ENCODE measurements at places on chromosomes 5 and 9. TPM values are rescaled to one million over a fixed set of nuclear protein-coding genes. Genes with fewer than 3 reads are reported as not detected.

- DNase-seq: no peak
Observed at GRCh38 chr5:150400316-150401075, 12.2 kb downstream of the CD74 start.

- no peak for DNase-seq
Observed at GRCh38 chr5:91478096-91478495, 95.0 kb upstream of the ARRDC3 start.

Gene ADAMTS16
- total RNA-seq: 4.4 TPM

GRCh38 chr5:115565233-115565632 lies 20.7 kb upstream of the FEM1C start:
- DNase-seq: no peak

DNA sequence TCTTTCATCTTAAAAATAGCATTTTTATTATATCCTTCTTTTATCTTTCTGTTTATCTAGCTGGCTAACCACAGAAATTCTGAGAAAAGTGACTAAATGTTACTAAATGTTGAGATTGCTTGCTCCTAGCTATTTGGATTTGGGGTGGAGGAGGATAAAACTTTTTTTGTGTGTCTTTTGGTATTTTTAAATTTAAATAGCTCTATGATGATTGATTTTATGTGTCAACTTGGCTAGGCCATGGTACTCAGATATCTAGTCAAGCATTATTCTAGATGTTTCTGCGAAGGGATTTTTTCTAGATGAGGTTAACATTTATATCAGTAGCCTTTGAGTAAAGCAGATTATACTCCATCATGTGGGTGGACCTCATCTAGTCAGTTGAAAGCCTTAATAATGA lies 75.0 kb downstream of the GCNT1 start:
- DNase-seq: no peak

- no peak for DNase-seq
Observed at GRCh38 chr9:123421186-123421585, 65.2 kb downstream of the CRB2 start.

DNA sequence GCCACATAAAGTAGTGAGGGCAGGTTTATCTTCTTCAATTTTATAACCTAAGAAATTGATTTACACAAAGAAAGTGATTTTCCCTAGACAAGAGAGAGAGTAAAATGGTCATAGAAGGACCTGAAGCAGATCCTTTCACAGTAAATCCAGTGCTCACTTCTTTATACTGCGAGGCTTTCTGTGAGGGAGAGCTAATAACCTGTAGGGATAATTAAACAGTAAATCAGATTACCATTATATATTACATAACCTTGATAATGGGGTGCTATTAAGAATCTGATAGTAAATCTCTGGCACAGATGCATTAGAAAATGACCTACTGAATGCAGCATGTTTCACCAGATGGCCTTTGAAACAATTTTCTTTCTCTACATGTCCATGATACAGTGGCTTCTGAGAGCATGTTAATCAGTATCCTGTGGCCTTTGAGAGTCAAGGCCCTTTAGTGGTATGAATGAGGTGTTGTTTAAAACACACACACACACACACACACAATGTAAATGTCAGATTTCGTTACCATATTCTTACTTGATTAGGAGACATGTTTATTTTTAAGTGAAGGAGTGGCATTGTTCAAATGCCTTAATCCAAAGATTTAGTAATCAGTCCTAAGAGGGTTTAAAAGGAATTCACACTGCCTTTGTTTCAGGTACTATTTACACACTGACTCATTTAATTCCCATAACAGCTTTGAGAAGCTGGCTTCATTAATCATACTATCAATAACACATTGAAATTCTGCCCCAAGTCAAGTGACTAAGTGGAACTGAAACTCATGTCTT lies 124.7 kb downstream of the ALDH1A1 start:
- DNase-seq: no peak

- no peak for DNase-seq
Observed at GRCh38 chr9:5843794-5844471, 11.0 kb upstream of the ERMP1 start.

Gene SLC6A3
- total RNA-seq: not detected

DNA sequence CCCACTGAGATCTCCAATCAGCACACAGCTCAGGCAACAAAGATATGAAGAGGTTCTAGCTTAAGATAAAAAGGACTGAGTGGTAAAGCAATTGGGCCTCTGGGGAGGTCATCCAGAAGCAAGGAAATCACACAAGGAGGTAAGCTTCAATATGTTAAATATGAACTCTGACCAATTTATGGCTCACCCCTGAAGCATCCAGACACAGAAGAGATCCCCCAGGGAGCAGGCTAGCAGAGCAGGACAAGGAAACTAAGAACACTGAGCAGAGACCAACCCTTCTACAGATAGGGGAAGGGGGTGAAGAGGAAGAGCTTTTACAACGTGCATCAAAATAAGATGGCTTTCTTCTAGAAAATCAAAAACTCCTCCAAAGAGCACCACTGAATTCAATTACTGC lies 616.2 kb downstream of the DNAH5 start:
- no peak for DNase-seq

Gene STPG3
- not detected for total RNA-seq

DNA sequence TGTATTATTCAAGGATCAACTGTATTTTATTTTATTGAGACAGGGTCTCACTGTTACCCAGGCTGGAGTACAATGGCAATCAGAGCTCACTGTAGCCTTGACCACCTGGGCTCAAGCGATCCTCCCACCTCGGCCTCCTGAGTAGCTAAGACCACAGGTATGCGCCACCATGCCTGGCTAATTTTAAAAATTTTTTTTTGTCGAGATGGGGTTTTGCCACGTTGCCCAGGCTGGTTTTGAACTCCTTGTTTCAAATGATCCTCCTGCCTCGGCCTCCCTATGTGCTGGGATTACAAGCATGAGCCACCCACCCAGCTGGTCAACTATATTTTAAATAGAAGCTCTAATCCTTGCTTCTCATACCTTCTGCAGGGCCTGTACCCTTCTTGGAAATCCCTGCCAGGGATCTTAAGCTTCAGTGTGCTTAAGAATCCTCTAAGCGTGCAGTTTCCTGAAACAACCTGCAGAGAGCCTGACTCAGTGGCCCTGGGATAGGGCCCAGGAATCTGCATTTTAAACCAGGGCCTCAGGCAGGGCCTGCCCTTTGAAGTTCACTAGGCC lies 2.9 kb downstream of the AKNA start:
- DNase-seq: no peak

DNA sequence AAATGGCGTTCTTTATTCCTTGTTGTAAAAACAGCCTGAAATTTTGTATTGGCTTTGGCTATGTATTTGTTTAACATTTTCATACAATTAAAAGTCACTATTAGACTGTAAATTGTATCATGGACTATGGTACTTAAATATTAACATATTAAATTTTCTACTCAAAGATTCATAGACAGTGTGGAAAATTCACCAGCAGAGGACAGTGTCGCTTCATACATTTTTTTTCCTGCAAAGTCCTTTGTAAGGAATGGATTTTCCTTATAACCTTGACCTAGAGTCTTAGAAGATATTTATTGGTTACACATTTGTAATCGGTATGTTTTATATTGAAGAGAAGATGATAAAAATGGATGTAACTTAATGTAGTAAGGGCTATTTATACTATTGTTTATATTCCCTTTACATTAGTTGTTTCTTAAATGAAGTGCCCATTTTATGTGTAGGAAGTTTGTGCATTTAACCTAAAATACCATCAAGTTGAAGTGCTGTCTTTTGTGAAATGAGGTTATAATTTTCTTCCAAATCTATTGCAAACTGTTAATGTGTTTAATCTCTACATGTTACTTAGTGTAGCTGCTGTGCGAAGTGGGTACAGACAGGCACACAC lies 150.1 kb downstream of the KDM4C start:
- DNase-seq: no peak

Gene FOXD4
- not detected for total RNA-seq

Gene PCDHGA5
- total RNA-seq: 4.1 TPM

DNA sequence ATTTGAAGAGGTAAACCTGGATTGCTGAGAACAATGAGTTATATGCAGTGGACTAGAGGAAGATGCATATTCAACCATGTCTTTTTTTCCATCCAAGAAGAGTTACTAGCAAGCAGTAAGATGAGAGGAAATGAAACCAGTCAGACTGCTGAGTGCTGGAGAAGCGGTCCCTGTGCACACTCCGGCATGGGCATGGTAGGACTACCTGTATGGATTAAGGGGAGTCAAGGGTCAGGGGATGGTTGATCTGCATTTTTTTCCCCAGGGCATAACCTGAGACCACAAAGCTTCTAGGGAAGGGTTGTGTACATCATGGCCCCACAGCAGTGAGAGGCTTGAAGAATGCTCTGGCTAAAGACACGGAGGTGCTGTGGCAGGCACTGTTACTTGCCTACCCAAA lies 76.6 kb upstream of the ZNF169 start:
- no peak for DNase-seq

Gene HARS2
- 30.3 TPM for total RNA-seq

DNA sequence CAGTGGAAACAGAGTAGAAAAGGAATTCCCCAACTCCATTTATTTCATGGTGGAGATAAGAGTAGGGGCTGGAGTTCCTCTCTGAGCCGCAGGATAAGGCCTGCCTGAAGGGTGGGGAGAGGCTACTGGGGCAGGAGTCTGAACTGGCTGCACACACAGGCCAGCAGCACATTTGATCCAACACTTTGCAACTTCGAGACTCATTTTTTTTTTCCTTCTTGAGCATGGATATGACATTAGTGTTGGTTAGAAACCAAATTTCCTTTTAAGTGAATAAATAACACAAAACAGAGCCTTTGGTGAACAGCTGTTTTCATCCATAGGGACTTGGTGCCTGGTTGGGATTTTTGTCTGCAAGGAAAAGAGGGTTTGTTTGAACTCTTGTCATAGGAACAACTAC lies 76.6 kb downstream of the RALGPS1 start:
- DNase-seq: no peak

Gene CARTPT
- total RNA-seq: not detected

Gene GABRB2
- total RNA-seq: not detected

Gene PDE6A
- 5.6 TPM for total RNA-seq

DNA sequence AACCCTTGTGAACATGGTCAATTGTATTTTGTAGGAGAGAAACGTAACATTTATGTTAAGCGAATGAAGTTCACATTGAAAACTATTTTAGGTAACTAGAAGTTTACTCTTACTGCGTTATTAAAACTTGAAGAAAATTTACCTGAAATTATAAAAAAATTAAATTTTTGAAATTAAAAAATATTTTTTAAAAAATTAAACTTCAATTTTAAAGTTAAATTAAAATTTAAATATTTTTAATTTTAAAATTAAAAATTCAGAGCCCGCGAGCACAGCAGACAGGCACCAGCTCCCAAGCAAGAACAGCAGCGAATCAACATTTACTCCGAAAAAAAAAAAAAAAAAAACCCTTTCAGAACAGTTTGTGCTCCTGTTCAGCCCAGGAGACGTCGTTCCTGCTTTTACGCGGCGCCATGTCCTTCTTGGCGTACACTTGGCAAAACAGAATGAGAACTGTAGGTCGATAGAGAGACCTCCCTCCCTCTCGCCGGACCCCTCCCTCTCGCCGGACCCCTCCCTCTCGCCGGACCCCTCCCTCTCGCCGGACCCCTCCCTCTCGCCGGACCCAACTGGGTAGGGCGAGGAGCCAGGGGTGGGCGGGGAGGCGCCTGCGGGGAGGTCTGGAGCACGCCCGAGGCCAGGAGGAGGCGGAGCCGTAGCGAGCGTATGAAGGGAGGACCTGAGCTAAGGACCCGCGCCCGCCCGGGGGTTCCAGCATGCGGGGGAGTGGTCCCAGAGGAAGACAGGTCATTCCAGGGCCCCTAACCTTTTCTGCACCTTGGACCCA lies 235.8 kb downstream of the ROR2 start:
- peak; percentile 78 for DNase-seq

DNA sequence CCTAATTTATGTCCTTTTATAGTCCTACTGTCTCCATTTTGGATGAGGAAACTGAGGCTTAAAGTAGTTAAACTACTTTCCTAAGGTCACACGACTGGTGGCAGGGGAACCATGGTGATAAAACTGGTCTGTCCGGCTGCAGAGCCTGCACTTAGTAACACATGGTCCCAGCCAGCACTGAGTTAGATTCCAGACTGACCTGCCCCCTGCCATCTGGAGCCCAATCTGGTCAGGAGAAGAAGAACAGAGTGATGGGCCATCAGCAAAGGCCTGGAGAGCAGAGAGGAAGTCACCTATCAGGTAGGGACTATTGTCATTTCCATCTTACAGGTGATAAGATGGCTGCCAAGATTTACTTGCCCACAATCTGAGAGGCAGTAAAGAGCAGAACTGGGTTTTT lies 86.6 kb upstream of the SLC25A48 start:
- no peak for DNase-seq

DNA sequence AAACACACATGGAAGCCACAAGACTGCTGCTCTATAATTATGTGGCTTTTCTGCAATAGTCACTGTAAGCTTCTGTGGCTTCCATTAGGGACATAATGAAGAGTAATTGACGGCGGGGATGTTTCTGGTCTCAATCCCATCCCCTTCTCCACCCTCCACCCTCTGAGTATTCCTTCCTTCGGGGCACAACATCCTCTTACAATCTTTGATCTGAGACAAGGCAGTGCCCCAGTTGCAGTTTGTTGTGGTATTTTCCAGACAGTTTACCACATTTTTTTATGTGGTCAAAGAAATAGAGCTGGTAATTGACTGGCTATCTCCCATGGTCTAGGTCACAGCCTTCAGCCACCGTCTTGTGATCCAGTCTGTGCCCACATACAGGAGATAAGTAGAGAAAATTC lies 277.7 kb downstream of the NR2F1-AS1 start:
- no peak for DNase-seq

Data from transverse colon (tissue), 4 donors.